ENCODE measurements at places on chromosomes 12 and 14.

GRCh38 chr12:118727196-118727978 is 254.0 kb upstream of the SRRM4 start:
- DNase-seq, result no peak

DNA sequence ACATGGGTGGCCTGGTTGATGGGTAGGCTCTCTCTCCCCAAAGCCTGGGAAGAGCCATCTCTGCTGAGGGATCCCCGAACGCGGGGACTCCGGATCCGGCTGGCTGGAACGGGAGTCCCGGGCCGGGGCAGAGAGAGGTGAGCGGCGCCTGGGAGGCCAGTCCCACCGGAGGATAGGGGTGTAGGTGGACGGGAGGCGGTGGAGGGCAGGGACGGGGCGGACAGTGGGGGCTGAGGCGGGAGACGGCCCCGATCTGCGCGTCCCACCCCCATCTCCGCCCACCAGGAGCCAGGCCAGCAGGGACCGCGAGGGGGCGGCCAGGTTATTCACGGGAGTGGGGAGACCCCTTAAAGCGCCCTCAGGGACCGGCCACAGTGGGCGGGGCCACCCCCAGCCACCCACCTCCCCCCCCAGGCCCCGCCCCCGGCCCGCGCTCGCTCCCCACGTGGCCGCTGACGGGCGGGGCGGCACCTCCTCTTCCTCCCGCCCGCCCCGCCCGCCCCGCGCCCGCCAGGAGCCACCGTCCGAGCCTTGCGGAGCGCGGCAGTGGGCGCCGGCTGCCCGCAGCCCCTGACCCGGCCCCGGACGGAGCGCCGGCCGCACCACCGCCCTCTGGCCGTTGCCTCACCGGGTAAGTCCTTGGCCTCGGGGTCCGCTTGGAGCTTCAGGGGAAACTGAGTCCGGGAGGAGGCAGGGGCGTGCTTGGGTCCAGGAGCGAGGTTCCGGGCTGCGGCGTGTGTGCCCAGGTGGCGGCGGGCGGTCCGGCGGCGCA is at the start of gene INF2:
TSS of gene INF2 (plus strand) at position 510 of the 772 bp plus-strand sequence. CDS start 11,748 bp downstream, outside the sequence.
- no peak for DNase-seq

DNA sequence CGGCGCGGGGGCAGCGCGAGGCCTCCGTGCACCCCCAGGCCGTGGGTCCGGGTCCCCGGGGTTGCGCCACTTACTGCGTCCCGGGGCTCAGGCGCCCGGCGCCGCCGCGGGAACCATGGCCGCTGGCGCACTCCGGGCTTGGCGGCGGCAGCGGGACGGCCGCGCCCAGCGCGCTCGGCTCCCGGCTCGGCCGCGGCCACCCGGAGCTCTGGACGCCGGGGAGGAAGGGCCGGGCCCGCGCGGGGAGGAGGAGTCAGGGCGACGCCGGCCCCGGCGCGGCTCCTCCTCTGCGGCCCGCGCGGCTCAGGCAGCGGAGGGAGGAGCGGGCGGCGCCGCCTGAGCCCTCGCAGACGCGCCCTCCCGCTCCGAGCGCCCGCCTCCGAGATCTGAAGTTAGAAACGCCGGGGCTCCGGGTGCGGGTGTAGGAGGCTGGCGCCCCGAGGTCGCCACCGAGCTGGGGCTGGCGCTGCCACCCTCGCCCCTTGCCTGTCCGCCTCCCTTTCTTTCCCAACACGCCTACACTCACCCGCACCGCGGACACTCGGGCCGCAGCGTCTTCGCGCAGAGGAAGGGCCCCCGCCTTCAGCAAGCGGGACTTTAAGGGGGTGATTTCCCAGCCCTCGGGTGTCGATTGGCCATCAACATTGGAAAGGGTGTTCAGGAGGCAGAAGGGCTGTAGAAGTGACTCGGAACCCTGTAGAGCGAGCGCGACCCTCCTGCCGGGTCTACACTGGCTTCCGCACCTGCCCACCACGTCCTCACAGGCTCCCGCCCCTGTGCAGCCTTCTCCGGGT is at the start of gene NIN:
TSS of gene NIN (minus strand) at position 231 of the 794 bp plus-strand sequence. CDS start 9,106 bp downstream, outside the sequence.
- no peak for DNase-seq

- no peak for DNase-seq
Observed at GRCh38 chr14:68654471-68654941, 138.4 kb downstream of the ZFP36L1 start.

DNA sequence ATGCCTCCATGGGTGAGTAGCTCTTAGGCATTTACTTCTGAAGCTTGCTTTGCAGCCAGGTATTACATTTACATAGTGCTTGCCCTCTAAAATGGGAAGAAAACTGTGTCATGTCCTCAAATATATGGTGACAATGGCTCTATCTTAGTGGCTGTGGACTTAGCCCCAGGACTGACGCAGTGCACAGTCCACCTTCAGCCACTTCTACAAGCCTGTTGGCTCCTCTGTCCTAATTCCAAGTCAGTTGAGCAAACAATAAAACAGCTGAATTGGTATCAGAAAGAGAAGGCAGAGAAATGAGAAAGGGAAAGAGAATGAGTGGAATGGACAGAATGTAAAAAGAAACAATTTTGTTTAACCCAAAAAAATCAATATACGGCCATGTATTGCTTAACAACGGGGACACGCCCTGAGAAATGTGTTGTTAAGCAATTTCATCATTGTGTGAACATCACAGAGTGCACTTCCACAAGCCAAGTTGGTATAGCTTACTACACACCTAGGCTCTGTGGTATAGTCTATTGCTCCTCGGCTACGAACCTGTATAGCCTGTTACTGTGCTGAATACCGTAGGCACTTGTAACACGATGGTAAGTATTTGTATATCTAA is 93.5 kb downstream of the GRIN2B start:
- no peak for DNase-seq

DNA sequence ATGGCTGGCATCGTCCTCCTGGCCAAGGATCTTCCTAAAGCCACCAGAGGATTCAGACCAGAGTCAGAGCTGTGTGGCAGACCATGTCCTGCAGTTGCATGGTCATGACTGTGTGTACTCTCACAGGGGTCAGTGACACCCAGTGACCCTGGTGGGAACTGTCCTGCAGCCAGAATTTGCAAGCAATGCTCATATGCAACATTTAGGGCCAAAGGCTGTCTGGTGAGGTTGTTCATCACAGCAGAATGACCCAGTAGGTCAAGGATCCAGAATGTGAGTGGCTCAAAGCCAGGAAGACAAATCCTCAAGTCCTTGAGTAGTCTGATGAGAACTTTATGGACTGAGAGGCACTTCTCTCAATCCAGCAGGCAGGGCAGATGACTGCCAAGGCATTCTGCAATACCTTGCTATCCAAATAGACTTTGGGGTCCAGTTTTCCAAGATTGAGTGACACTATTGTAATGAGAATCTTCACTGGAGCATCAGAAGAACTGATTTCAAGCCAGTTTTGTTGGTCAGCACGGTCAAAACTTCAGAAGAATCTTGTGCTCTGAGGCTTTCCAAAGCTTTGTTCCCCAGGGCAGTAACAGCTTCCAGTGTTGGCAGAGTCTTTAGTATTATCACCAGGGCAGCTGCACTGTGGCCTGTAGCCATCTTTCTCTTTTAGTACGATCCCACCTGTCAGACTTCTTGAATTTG is 122.0 kb downstream of the PTCSC3 start:
- DNase-seq, result no peak

DNA sequence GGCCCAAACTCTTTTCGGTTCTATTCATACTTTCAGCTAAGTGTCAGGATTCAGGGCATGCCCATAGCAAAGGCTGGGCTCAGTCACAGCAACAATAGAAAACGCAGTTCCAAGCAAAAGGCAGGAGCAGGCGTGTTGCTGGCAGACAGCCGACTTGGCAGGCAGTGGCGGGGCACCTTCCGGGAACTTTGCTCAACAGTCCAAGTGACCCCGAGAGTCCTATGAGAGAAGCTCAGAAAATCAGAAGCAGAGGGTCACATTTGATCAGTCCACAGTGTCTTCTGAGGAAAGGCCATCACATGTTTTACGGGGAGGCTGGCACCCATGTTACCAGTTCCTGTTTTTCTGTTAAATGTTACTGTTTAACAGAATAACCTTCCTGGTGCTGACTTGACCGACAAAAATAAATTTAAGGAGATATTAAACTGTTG is 115.0 kb downstream of the DACT1 start:
- peak; percentile 22 for DNase-seq

DNA sequence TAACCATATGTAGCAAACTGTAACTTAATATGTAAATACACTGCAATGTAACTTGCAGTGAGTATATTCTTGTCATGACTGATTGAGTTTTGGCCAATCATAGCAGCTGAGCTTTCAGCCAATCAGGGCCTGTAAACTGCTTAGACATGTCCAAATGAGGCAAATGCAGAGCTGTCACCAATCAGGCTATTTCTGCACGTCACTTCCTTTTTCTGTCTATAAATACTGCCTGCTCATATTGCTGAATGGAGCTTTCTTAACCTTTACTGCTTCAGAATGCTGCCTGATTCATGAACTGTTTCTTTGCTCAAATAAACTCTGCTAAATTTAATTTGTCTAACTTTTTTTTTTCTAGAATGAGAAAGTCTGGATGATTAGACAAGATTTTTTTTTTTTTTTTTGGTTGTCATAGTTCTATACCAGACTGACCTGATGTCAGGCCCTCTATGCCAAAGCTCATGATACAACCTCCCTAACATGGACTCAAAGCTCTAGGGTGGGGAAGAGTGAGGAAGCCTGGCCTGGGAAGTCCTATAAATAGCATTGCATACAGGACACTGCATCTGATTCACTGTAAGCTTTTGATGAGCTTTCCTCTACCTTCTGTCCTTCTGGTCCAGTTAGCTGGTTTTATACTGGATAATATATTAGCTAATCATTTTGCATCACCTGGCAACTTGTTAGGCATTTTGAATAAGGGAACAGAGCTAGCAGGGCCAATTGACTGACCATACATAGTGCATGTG is 12.0 kb downstream of the MGP start:
- no peak for DNase-seq

DNA sequence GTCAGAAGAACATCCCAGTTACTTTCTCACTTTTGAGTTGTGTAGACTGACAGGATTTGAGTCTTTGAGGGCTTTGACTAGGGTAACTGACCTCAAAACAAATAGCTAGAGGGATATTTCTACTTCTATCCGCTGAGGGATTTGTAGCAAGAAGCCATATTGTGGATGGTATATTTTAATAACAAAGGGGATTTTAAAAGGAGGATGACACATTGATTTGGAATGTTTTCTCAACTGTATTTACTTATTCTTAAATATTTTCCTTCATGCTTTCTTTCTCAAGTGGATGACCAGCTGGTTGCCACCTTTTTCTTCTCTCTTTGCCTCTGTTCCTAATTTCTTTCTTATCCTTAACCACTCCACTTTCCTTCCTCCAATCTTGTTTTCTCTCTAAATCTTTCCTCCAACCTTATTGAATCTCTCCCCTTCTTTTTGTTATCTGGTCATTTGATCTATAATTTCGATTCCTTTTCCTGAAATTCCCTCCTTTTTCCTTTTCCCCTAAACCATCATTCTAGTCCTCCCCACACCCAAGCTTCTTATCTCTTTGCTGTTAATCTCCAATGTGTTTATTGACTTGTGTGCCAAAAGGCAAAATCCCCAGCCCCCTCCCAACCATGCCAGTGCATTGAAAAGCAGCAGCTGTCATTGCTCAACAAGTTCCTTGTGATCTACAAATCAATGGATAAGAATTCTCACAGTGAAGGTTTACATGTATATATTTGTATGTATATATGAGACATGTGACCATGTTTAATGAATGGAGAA is 411.6 kb downstream of the RAD51B start:
- DNase-seq, result no peak

GRCh38 chr14:89617481-89618329 is 200.7 kb upstream of the FOXN3 start:
- DNase-seq, result no peak

- DNase-seq, result peak; percentile 70
Observed at GRCh38 chr14:73728717-73729330, 14.6 kb upstream of the PNMA1 start.

GRCh38 chr12:2119266-2119665 is 66.5 kb downstream of the CACNA1C start:
- no peak for DNase-seq

- no peak for DNase-seq
Observed at GRCh38 chr12:15276088-15276698, 46.1 kb upstream of the PTPRO start.

GRCh38 chr12:28602786-28603185 is 412.5 kb downstream of the CCDC91 start:
- no peak for DNase-seq

- DNase-seq, result no peak
Observed at GRCh38 chr14:57073986-57074385, 194.7 kb downstream of the EXOC5 start.

DNA sequence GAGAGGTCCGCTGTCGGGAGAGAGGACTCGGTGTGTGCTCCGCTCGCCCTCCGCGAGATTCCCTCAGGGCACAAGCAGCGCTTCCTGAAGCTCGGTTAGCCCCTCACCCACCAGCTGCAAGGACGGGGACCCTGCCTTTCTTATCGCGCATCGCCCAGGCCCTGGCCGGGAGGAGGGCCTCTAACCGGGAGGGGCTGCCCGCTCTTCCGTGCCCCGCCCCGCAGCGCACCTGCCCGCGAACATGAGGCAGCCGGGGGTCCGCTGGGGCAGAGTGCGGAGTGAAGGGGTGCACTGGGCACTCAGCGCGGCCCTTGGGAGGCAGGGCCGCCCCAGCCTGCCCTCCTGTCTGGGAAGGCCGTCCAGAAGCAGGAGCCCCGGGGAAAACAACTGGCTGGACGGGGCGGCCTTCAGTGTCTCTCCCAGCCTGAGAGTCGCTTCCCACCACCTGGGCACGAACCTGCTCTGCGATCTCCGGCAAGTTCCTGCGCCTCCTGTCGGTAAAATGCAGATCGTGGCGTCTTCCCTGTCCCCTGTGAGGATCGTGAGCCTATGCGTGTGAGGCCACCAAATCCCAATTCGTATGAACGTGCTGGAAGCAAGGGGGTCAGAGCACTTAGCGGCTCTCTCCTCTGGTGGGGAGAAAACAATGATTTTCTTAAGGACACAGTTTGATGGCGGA is 28.0 kb upstream of the ADIPOR2 start:
- no peak for DNase-seq

- no peak for DNase-seq
Observed at GRCh38 chr14:103273145-103273744, 60.8 kb upstream of the EIF5 start.

GRCh38 chr14:89146274-89146673 is 270.8 kb downstream of the FOXN3 start:
- DNase-seq, result no peak

GRCh38 chr12:49332441-49332861 is 4.5 kb downstream of the C1QL4 start:
- DNase-seq, result no peak

- no peak for DNase-seq
Observed at GRCh38 chr14:25069879-25070278, 19.9 kb upstream of the STXBP6 start.

- DNase-seq, result no peak
Observed at GRCh38 chr12:132954471-132955048, 1.5 kb downstream of the ZNF605 start.

DNA sequence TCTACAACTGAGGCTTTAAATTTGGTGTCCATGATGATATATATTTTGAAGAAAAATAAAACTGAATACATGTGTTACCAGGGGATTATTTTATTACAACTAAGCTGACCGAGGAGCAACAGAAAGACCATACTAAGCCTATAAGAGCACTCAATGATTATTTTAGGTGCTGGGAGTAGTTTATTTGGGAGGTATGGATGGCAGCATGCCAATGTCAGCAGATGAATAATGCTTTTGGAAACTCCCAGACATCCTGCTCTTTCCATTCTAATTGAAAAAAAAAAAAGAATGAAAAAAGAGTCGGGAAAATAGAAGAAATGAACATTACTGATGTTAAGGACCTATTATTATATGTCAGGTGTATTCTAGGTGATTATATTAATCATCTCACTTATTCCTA is 441.2 kb downstream of the BTG1 start:
- DNase-seq, result no peak

GRCh38 chr12:54624315-54625279 is 10.1 kb downstream of the LACRT start:
- no peak for DNase-seq
